Activated T-helper 1 cell treated with anti-CD3 and anti-CD28 coated beads, Interleukin-12 subunit alpha, Interleukin-12 subunit beta, Interleukin-2, Interleukin-4 antibody, amounts not matched to agents 30 ng/mL and 10 ng/mL and 1 ng/mL, durations not matched to agents 14 hours and 24 hours and 36 hours (primary cell): ENCODE measurements at places on chromosomes 12 and 14.

GRCh38 chr12:106228320-106228710 lies 19.5 kb downstream of the CKAP4 start:
- no peak for DNase-seq

GRCh38 chr14:36226164-36226563 lies 49.6 kb upstream of the PTCSC3 start:
- no peak for DNase-seq

DNA sequence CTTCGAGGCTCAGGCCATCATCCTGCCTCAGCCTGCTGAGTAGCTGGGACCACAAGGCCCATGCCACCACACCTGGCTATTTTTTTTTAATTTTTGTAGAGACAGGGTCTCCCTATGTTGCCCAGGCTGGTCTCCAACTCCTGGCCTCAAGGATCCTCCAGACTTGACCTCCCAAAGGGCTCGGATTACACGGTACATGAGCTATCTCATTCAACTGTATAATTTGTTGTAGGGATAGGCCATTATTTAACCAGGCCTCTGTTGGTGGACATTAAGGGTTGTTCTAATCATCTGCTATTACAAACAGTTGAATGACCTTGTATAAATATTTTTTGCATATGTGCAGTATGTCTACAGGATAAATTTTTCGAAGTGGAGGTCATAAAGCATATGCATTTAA lies 9.0 kb downstream of the KIF5A start:
- DNase-seq: no peak

DNA sequence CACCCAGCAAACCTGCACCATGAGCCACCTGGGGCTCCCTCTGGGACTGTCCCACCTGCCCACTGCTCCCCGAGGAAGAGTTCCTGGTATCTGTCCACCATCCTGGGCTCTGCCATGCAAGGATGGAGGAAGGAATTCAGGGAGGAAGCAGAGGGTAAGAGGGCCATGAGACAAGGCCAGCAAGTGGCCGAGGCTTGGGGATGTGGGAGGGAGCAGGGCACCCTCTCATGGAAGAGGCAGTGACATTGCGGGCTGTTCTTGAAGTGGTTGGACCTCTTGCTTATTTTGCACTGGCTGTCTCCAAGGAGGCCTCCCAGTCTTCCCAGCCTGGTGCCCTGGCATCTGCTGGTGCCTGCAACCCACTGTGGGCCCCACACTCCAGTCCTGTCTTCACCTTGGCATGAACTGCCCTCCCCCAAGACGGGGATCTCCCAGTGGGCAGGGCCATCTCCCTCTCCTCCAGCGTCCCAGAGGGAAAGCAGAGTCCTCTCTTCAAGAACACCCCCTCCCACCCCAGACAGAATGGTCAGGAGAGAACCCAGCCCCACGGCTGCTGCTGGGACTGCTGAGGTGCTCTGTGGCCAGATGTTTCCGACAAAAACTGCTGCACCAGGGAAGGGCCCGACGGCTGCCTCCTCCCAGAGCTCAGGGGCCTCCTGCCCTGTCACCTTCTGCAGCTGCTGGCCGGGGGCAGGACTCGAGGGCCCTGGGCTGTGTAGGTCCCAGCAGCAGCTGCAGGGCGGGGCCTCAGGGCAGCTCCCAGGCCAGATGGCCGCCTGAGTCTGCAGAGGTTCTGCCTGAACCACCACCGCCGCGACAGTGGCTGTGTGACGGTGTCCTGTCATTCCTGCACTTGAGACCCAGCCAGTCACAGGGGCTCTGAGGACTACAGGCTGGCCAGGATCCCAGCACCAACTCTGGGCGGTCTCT lies 1.8 kb upstream of the AKT1 start:
- DNase-seq: no peak

GRCh38 chr14:73223049-73223448 lies 14.3 kb upstream of the PAPLN start:
- DNase-seq: no peak

DNA sequence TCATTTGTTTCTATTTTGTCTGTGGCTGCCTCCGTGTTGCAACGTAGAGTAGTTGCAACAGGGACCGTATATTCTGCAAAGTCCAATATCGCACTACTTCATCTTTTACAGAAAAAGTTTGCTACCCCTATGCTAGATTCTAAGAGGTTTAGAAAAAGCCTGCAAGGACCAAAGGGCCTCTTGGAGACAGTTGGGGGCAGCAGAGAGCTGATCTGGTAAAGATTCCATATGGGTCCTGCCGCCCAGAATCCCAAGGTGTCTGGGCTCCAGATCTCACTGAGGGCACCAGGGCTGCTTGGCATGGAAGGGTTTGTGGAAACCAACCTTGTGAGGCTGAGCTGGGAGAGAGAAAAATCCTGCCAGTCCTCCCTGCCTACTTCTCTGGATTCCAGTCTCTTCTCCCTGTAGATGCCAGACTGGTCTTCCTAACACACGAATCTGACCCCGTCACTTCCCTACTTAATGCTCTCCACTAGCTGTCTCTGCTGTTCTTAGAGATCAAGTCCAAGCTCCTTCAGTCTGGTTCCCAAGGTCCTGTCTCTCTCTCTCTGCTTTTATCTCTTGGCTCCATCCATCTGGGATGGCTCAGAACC lies 74.6 kb downstream of the GLRX5 start:
- no peak for DNase-seq

DNA sequence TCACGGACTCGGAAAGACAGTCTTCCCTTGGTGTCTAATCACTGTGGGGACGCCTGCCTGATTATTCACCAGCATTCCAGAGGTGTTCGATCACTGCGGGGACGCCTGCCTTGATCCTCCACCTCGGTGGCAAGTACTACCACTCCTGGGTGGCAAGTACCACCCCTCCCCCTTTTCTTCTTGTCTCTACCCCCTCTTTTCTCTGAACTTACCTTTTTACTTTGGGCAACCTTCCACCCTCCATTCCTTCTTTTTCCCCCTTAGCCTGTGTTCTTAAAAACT lies 12.0 kb upstream of the LGMN start:
- no peak for DNase-seq
